ENCODE measurements at places on chromosomes 16 and 17.

DNA sequence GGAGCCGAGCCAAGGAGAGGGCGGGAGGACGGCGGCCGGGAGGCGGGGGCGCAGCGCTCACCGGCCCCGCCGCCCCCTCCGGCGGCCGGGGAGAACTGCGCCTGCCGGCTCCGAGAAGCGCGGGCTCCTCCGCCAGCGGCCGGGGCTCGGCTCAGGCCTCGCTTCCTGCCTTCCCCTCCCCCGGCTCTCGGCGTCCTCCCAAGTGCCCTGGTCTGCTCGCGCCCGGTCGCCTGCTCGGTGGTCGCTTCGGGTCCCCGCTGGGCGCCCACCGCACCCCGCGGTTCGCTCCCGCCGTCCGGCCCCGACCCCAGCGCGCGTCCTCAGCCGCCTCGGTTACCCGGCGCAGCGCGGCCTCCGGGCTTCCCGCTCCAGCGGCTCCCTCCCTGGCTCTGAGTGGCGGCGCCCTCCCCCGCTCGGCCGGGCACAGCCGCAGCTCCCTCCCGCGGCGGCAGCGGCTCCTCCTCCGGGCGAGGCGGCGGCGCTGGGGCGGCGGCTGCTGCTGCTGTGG is 313 bp downstream of the UBTF start:
- DNase-seq: peak; percentile 51

- no peak for DNase-seq
Observed at GRCh38 chr17:27504188-27504995, 48.1 kb downstream of the KSR1 start.

GRCh38 chr17:73571511-73572130 is 72.6 kb downstream of the SDK2 start:
- no peak for DNase-seq

GRCh38 chr16:71843572-71843971 is 2.2 kb upstream of the ATXN1L start:
- DNase-seq: no peak

- no peak for DNase-seq
Observed at GRCh38 chr17:56543280-56543679, 50.2 kb upstream of the NOG start.

GRCh38 chr16:49855822-49856671 is at the start of gene ZNF423:
TSS of gene ZNF423 (minus strand) at chr16:49856112. CDS start at chr16:49855774, 338 bp downstream.
- DNase-seq: no peak

- no peak for DNase-seq
Observed at GRCh38 chr17:69434164-69434579, 19.7 kb downstream of the MAP2K6 start.

- DNase-seq: no peak
Observed at GRCh38 chr17:41396996-41397660, at the start of gene KRT31. TSS of gene KRT31 (minus strand) at chr17:41397608. CDS start at chr17:41397539, 69 bp downstream.

DNA sequence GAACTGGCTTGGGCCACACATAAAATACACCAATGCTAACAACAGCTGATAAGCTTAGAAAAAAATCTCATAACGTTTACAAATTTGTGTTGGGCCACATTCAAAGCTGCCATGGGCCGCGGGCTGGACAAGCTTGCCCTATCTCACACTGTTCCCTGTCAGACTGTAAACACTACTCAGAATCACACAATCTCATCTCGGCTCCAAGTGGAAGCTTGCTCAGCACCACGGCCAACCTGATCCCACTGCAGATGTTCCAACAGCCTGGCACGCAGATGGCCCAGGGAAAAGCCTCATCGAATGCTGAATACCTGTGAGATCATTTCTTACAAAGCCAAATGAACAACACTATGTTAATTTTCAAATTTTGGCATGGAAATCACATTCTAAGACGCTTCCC is 125.8 kb downstream of the ANKRD11 start:
- DNase-seq: no peak

- DNase-seq: no peak
Observed at GRCh38 chr17:81740395-81740961, 28.4 kb downstream of the SLC25A10 start.
